Activated CD4-positive, alpha-beta memory T cell treated with anti-CD3 and anti-CD28 coated beads, Interleukin-2, amount 10 ng/mL, durations not matched to agents 7 days and 5 days (primary cell): ENCODE measurements at places on chromosomes 2 and 18. TPM values are rescaled to one million over a fixed set of nuclear protein-coding genes. Genes with fewer than 3 reads are reported as not detected.

The TCF23 gene
- total RNA-seq: not detected

The LRP1B gene
- not detected for total RNA-seq

The ING5 gene
- 26.4 TPM for total RNA-seq

The ANKRD30BL gene
- not detected for total RNA-seq

The STRADB gene
- total RNA-seq: 19.2 TPM

The CFC1 gene
- total RNA-seq: not detected

The TMEFF2 gene
- not detected for total RNA-seq

The TMEM18 gene
- 28.3 TPM for total RNA-seq

The ST6GAL2 gene
- not detected for total RNA-seq

The DYSF gene
- not detected for total RNA-seq

The ATOH8 gene
- 0.78 TPM for total RNA-seq

The KCNF1 gene
- not detected for total RNA-seq

The CIDEA gene
- not detected for total RNA-seq

The GATA6 gene
- total RNA-seq: not detected

The CCDC74A gene
- total RNA-seq: 4.5 TPM

The FAM124B gene
- 2.1 TPM for total RNA-seq

The FOXD4L1 gene
- total RNA-seq: 0.18 TPM

The AFF3 gene
- 0.03 TPM for total RNA-seq

The SERPINB3 gene
- total RNA-seq: not detected

The TUBA4B gene
- total RNA-seq: not detected

The G6PC2 gene
- not detected for total RNA-seq

The SCYGR4 gene
- not detected for total RNA-seq

The OR6B2 gene
- total RNA-seq: not detected

The MFSD6 gene
- 36.6 TPM for total RNA-seq

The BMP10 gene
- not detected for total RNA-seq

The PROKR1 gene
- total RNA-seq: not detected

The MTHFD2 gene
- total RNA-seq: 264 TPM

The CRACDL gene
- 0.20 TPM for total RNA-seq

The C1GALT1C1L gene
- not detected for total RNA-seq

The ST8SIA5 gene
- not detected for total RNA-seq

The YES1 gene
- 12.0 TPM for total RNA-seq

The SGPP2 gene
- total RNA-seq: 3.1 TPM

The TMEM200C gene
- not detected for total RNA-seq

The TMEM169 gene
- 2.3 TPM for total RNA-seq

The MPP4 gene
- total RNA-seq: not detected

The SCG2 gene
- 0.15 TPM for total RNA-seq

The ACMSD gene
- total RNA-seq: not detected

The ABHD1 gene
- 0.20 TPM for total RNA-seq

The POTEC gene
- total RNA-seq: not detected

The CDH7 gene
- total RNA-seq: not detected

The ITPRID2 gene
- 53.0 TPM for total RNA-seq

The ADAM23 gene
- total RNA-seq: 0.85 TPM

The UGT1A5 gene
- not detected for total RNA-seq

The EVX2 gene
- not detected for total RNA-seq

The REG1A gene
- total RNA-seq: not detected

The SLC9A4 gene
- total RNA-seq: 0.15 TPM

The NPHP1 gene
- total RNA-seq: 0.45 TPM

The RMC1 gene
- total RNA-seq: 54.9 TPM

The OBSL1 gene
- total RNA-seq: not detected

The HOXD4 gene
- not detected for total RNA-seq

The ZSWIM2 gene
- total RNA-seq: not detected

The EGR4 gene
- total RNA-seq: not detected

The NDC80 gene
- 78.0 TPM for total RNA-seq

The VIT gene
- not detected for total RNA-seq

The TSHZ1 gene
- total RNA-seq: 19.0 TPM

The RAPH1 gene
- total RNA-seq: 0.98 TPM

The KLHL29 gene
- 0.33 TPM for total RNA-seq

The WDR12 gene
- total RNA-seq: 42.1 TPM
